ENCODE measurements at places on chromosomes 3 and 15. TPM values are rescaled to one million over a fixed set of nuclear protein-coding genes. Genes with fewer than 3 reads are reported as not detected.

Gene SERINC4
- total RNA-seq = not detected

Gene ZNF662
- 1.0 TPM for total RNA-seq

Gene POLQ
- total RNA-seq = 2.3 TPM

Gene ATP8B4
- not detected for total RNA-seq

Gene ATXN7
- 9.8 TPM for total RNA-seq

Gene PLCH1
- not detected for total RNA-seq

Gene NRROS
- under 0.01 TPM for total RNA-seq

Gene ALG1L2
- total RNA-seq = not detected

Gene CHL1
- 0.08 TPM for total RNA-seq

Gene CDHR4
- not detected for total RNA-seq
